ENCODE measurements at places on chromosomes 1 and 21.

DNA sequence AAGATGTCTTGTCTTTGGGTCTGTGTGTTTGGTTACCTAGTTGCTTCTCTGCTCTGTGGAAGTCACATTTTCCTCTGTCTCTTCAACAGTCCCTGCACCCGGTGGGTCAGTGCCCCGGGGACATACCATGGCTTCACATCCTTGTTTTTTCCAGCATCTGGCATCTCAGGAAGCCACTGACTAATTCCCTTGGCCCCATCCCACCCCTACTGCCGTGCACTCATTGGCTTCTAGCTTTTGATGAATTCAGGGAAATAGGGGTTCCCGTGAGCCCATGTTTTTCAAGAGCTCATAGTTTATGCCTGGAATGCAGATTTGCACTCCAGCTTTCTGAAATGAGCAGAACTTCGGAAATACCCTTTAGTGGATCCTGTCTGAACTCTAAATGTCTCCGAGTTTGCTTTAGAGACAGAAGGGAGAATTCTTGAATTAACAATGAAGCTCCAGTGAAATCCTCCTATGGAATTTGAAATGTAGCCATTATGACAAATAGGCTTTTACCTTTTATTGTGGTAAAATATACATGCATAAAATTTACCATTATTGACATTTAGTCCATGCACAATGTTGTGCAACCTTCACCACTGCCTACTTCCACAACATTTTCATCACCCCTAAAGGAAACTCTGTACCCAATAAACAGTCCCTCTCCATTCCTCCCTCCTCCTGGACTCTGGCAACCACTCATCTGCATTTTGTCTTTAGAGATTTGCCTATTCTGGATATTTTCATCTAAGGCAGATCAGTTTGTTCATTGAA lies 67.5 kb downstream of the CLIC6 start:
- DNase-seq, result no peak

DNA sequence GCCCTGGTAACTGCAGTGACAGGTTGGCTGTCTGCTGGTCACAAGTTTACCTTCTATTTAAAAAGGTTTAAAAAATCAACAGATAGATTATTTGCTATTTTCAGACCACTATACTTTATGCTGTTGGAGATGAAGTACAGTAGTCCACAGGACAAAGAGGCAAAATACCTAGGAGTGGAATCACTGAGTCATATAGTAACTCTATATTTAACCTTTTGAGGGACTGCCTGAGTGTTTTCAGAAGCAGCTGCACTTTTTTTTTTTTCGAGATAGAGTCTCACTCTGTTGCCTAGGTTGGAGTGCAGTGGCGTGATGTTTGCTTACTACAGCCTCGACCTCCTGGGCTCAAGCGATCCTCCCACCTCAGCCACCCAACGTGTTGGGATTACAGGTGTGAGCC lies 11.7 kb downstream of the CNIH4 start:
- no peak for DNase-seq

- DNase-seq, result no peak
Observed at GRCh38 chr1:114093624-114094362, 59.9 kb downstream of the SYT6 start.

GRCh38 chr1:20174937-20175666 lies 10.8 kb upstream of the UBXN10 start:
- no peak for DNase-seq

DNA sequence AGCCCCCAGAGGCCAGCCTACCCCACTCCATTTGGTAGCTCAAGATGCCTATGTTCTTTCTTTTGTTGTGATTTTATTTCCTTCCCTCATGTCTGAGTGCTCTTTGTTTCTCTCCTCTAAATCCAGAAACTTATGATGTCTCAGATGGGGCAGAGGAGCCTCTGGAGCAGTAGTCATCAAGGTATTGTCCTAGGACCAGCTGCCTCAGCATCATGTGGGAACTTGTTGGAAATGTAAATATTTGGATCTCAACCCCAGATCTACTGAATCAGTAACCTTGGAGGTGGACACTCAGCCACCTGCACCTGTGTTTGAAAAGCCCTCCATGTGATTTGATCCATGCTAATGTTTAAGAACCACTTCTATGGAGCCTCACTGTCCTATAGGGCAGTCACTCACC lies 593.1 kb upstream of the PLXNA2 start:
- DNase-seq, result peak; percentile 31

DNA sequence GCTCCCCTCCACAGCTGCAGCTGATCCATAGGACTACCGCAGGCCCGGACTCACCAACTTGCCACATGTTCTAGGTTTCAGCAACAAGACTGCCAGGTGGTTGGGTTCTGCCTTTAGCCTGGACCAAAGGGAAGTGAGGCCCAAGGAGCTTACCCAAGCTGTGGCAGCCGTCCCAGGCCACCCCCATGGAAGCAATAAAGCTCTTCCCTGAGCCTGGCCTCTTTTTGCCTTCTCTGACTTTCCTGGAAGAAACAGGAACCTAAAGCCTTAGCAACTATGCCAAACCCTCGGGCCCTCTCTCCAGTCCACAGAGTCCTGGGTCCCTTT lies 2.7 kb upstream of the ARTN start:
- no peak for DNase-seq

Data from NCI-H187 (cell line).